Activated CD4-positive, alpha-beta T cell treated with anti-CD3 and anti-CD28 coated beads for 36 hours (primary cell): ENCODE measurements at places on chromosomes 13 and 19. TPM values are rescaled to one million over a fixed set of nuclear protein-coding genes. Genes with fewer than 3 reads are reported as not detected.

The SIGLEC12 gene
- total RNA-seq: 1.9 TPM

- no peak for DNase-seq
- no peak overlapping the region for H3K27ac ChIP-seq
- no peak overlapping the region for H3K4me3 ChIP-seq
- peaks cover 20% of the 10 kb centered on the region for H3K27me3 ChIP-seq
- H3K36me3 ChIP-seq: no peaks in the 10 kb centered on the region
Measured at GRCh38 chr19:46299004-46299509, 2.2 kb downstream of the HIF3A start.

The PSG11 gene
- total RNA-seq: not detected

The NLRP4 gene
- not detected for total RNA-seq

GRCh38 chr19:9323557-9323918 is 441 bp upstream of the ZNF559 start:
- peak overlapping the region; percentile 84 for H3K4me3 ChIP-seq
- H3K36me3 ChIP-seq: peaks cover 43% of the 10 kb centered on the region
- H3K27me3 ChIP-seq: no peaks in the 10 kb centered on the region
